Thoracic aorta (tissue), 2 donors: ENCODE measurements at places on chromosomes 4 and X. TPM values are rescaled to one million over a fixed set of nuclear protein-coding genes. Genes with fewer than 3 reads are reported as not detected.

DNA sequence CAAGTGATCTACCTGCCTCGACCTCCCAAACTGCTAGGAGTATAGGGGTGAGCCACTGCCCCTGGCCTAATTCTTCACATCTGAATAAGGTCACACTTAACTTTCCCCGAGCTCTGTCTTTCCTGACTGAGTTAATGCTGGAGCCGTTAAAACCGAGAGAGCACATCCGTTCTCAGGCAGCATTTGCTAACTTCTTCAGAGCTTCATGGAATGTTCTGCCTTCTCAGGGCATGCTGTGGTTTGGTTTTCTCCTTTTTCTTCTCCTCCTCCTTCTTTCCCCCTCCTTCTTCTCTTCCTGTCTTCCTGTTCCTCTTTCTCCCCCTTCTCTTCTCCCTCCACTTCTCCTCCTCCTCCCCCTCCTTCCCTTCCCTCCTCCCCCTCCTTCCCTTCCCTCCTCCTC, 119.9 kb downstream of the ASMT start:
- no peak overlapping the region for H3K4me3 ChIP-seq
- no peaks in the 10 kb centered on the region for H3K4me1 ChIP-seq
- no peaks in the 10 kb centered on the region for H3K27me3 ChIP-seq

DNA sequence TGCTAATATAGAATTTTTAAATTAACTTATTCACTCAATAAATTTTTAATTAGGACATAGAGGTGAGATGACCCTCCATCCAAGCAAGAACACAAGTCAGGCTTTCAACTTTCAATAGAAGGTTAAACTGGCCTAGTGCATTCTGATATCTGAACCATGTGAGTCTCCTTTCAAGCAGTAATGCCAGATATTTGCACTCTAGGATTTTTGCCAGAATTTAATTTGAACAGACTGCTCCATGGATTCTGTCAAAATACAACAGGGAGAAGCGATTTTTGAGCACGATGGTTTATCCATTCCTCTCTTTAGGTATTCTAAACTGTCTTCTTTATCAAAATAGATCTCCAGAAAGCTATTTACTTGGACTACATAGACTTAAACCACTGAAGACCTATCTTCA, 72.0 kb upstream of the DCLK2 start:
- H3K27me3 ChIP-seq: no peaks in the 10 kb centered on the region
- H3K36me3 ChIP-seq: no peaks in the 10 kb centered on the region
- H3K4me1 ChIP-seq: peaks cover 66% of the 10 kb centered on the region
- DNase-seq: no peak

DNA sequence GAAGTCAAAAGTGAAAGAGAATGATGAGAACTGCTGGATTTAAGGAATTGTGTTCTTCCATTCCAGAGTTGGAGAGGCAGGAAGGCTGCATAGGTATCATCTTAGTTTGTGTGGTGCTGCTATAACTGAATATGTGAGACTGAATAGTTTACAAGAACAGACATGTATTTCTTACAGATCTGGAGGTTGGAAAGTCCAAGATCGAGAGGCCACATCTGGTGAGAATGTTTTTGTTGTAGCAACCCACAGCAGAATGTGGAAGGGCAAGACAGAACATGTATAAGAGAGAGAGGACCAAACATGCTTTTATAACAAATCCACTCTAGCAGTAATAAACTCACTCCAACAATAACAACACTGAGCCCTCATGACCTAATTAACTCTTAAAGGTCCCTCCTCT, 408.6 kb downstream of the FAM47B start:
- H3K36me3 ChIP-seq: no peaks in the 10 kb centered on the region
- no peak for DNase-seq
- no peaks in the 10 kb centered on the region for H3K4me1 ChIP-seq
- no peaks in the 10 kb centered on the region for H3K27me3 ChIP-seq

DNA sequence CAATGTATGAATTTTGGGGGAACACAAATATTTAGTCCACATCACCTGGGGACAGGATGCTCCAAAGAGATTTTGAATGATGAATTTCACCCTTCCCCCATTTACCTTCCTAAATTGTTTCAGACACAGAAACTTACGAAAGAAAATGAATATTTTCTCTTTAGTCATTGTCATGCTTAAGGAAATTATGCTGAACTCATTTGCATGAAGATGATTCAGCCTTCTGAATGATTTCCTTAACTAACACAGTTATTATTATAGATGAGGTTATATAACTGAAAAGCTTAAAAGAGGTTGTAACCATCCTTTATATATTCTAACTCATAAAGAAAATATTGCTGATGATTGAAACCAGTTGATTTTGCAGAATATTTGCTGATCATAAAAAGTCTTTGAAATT, 61.1 kb downstream of the KCNIP4 start:
- H3K27me3 ChIP-seq: no peaks in the 10 kb centered on the region
- H3K36me3 ChIP-seq: no peaks in the 10 kb centered on the region
- no peaks in the 10 kb centered on the region for H3K4me1 ChIP-seq
- no peak overlapping the region for H3K4me3 ChIP-seq
- DNase-seq: no peak

Gene CT45A1
- not detected for total RNA-seq
